Psoas muscle (tissue), 8 donors: ENCODE measurements at places on chromosomes 13 and 19.

GRCh38 chr19:18493440-18494266, 28.2 kb downstream of the ELL start:
- peaks cover 88% of the 10 kb centered on the region for H3K4me1 ChIP-seq
- H3K4me3 ChIP-seq: peak overlapping the region; percentile 4
- H3K27me3 ChIP-seq: no peaks in the 10 kb centered on the region
- H3K36me3 ChIP-seq: no peaks in the 10 kb centered on the region
- peak overlapping the region; percentile 70 for H3K27ac ChIP-seq

DNA sequence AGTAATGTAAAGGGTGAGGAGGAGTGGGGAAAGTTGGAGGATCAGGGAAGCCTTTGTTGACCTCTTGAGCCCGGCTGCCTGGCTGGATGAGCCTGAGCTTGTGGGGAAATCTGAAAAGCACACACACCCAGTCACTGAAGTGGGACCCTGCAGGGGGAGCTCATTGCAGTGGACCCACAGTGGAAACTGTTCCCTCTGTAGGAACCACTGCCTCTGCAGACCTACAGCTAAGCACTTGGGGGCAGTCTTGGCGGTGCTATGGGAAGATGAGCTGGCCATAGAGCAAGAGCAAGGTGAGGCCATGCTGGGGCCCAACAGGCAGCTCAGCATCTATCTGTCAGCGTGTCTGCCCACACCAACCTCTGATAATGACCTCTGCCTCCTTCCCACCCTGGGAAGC, 294.8 kb downstream of the TSHZ3 start:
- no peak for DNase-seq
- H3K27me3 ChIP-seq: no peaks in the 10 kb centered on the region
- no peak overlapping the region for H3K4me3 ChIP-seq
- H3K4me1 ChIP-seq: no peaks in the 10 kb centered on the region
- H3K36me3 ChIP-seq: no peaks in the 10 kb centered on the region

DNA sequence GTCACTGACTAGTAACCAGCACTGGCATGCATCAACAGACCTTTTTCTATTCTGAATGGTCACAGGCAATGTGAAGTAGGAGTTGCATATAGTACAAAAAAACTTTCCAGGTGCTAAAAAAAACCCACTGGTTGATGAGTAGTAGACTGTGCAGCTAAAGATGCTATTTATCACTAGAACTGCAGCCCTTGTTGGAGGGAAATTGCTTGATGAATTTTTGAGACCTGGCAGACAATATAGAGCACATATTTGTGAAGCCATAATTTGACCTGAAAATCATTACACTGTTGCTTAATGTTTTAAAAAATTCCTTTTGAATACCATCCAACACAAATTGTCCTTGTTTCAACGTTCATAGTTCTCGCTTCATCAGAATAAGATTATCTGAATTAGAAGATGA, 441.0 kb downstream of the KLF12 start:
- peaks cover 20% of the 10 kb centered on the region for H3K36me3 ChIP-seq
- H3K4me3 ChIP-seq: no peak overlapping the region
- H3K4me1 ChIP-seq: no peaks in the 10 kb centered on the region

DNA sequence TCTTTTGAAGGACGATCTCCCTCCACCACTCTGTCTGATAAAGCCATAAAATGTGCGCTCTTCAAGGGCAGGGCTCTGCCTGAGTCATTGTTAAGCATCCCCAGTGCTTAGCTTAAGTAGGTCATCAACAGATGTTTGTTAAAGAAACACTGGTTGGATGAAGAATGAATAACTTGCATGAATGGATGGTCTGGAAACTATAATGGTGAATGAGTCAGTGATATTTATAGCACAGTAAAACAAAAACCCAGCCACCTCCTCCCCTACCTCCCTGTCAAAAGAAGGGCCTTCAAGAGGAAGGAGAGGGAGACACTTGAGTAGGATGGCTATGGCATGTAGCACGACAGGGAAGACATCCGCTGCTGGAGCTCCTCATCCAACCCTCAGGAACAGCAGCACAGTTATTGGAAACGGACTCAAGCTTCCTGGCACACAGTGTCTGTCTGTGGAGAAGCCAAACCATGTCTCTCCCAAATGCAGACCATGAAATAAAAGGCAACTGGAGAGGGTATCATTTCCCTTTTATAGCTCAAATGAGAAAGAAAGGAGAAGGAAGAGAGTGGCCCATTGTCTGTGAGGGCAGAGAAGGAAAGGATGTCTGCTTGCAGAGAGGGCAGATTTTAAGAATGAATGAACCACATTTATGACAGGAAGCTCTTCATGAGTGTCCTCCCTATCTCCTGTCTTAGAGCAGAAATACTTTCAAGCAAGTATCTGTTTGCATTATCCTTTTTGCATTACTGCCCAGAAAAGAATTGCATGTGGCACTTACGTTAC, 183.5 kb upstream of the UBL3 start:
- H3K36me3 ChIP-seq: no peaks in the 10 kb centered on the region
- peaks cover 11% of the 10 kb centered on the region for H3K27me3 ChIP-seq
- H3K27ac ChIP-seq: no peak overlapping the region
- DNase-seq: no peak

DNA sequence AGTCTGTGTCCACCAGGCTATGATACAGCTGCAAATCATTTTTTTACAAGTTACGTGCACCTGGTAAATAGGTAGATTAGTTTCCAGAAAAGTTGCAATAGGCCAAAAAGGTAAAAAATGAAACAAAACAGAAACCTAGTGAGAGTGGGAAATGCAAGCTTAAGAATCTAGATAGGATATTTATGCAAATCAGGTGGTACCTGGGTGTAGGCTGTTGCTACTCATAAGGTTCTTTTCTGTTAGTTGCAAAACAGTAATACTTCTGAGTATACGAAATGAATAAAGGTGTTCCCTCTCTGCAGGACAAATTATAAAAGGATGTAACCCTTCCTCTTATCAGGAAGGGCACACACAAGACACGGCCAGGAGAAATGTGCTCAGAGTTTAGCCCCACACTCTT, 97.9 kb downstream of the UGGT2 start:
- H3K36me3 ChIP-seq: no peaks in the 10 kb centered on the region
- no peaks in the 10 kb centered on the region for H3K27me3 ChIP-seq

DNA sequence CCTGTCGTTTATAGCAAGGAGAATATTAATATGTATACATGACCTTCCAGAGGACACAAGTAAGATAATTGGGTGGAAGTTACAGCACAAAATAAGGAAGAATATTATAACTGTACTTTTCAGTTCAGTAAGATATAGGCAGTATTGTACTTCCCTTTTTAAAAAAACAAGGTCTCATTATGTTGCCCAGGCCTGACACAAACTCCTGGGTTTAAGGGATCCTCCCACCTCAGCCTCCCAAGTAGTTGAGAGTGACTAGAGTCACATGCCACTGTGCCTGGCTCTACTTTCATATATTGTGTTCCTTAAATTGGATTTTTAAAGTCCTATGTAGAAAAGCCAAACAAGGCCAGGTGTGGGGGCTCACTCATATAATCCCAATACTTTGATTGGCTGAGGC, 19.5 kb upstream of the MAB21L1 start:
- no peaks in the 10 kb centered on the region for H3K36me3 ChIP-seq
- H3K27me3 ChIP-seq: no peaks in the 10 kb centered on the region
- DNase-seq: no peak
- no peak overlapping the region for H3K4me3 ChIP-seq
- no peak overlapping the region for H3K27ac ChIP-seq

DNA sequence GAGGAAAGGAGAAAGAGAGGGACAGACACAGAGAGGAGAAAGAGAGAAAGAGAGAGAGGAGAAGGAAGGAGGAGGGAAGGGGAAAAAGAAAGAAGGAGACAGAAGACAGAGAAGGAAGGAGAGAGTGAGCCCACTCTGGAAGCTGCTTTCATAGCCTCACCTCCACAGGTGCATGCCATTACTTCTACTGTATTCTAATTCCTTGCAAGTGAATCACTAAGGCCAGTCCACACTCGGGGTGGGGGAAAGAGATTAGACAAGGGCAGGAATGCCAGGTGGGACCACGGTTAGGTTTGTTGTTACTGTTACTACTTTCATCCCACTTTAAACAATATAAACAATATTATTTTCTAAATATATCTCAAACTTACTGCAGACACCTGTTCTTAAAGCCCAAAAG, 684.5 kb upstream of the ARGLU1 start:
- no peaks in the 10 kb centered on the region for H3K36me3 ChIP-seq
- no peaks in the 10 kb centered on the region for H3K27me3 ChIP-seq
- no peak for DNase-seq
- H3K4me1 ChIP-seq: no peaks in the 10 kb centered on the region
- no peak overlapping the region for H3K27ac ChIP-seq

GRCh38 chr13:57353831-57354230, 186.8 kb downstream of the PRR20E start:
- DNase-seq: no peak
- no peaks in the 10 kb centered on the region for H3K4me1 ChIP-seq
- H3K27me3 ChIP-seq: no peaks in the 10 kb centered on the region
- H3K36me3 ChIP-seq: no peaks in the 10 kb centered on the region
- no peak overlapping the region for H3K4me3 ChIP-seq

DNA sequence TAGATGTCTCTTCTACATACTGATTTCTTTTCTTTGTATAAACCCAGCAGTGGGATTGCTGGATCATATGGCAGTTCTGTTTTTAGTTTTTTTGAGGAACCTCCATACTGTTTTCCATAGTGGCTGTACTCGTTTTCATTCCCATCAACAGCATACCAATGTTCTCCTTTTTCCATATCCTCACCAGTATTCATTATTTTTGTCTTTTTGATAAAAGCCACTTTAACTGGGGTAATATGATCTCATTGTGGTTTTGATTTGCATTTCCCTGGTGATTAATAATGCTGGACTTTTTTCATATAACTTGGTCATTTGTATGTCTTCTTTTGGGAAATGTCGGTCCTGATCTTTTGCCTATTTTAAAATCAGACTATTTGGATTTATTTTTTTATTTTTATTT, 108.5 kb downstream of the PAN3 start:
- H3K4me1 ChIP-seq: no peaks in the 10 kb centered on the region
- no peaks in the 10 kb centered on the region for H3K27me3 ChIP-seq
- no peaks in the 10 kb centered on the region for H3K36me3 ChIP-seq

DNA sequence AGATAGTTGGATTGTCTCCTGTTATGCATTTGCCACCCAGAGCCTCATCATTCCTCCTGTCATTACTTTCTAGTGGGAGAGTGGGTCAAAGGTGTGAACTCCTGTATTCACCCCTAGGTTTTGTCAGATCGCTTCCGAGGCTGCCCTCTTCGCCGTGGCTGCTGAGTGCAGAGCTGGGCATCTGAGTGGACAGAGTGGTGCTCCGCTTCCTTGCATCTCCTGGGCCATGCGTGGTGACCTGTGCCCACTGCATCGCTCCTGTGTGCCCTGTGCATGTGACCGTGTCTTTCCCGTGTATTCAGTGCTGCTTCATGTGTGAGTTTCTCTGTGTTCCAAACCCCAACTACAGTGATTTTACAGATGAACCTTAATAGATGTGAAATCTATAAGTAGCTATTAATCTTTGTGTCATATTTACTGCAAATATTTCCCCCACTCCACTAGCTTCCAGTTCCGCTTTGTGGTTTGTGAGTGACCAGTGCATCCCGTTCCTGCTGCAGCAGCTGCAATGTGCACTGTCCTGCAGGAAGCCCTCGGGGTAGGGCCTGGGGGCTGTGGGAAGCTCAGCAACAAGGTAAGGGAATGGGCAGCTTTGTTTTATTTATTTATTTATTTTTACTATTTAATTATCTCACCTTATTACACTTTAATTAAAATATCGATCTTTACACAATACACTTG, 53.1 kb downstream of the C13orf46 start:
- H3K4me1 ChIP-seq: peaks cover 2% of the 10 kb centered on the region
- no peak overlapping the region for H3K27ac ChIP-seq
- no peak overlapping the region for H3K4me3 ChIP-seq
